RCC 7860 (cell line): ENCODE measurements at places on chromosomes 5 and 9.
A peak's percentile ranks its signal among the peaks of the same experiment; 100 is the strongest.

DNA sequence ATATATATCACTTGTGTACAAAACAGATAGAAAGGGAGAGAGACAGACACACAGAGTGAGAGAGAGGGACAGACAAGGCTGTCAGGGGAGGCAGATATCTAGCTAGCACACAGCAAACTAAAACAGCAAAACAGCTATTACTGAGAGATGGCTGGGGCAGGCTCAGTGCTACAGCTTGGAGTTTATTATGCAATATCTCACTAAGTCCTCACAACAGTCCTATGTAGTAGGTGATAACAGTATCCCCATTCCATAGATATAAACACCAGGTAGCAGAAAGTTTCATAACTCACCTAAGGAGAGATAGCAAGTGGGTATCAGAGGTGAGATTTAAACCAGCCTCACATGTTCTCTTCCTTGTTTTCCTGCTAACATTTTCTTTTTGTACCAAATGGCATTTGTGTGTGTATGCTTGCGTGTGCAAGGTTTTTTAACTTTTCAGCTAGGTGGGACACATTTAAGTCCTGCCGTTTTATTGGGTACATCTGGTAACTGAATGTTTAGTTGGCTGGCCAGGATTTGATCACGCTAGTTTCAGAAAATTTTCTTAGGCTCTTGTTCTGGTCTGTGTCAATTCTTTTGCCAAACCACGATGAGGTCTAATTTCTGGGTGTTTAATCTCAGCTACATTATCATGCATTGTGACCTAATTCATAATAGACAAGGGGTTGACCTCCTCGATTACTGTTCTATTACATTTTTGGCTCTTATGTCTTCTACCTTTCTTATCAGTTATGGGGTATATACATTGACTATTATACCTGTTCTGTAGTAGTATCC, 105.1 kb downstream of the LMNB1 start:
- DNase-seq = no peak

GRCh38 chr5:134079748-134080581, 34.5 kb upstream of the TCF7 start:
- DNase-seq = no peak

DNA sequence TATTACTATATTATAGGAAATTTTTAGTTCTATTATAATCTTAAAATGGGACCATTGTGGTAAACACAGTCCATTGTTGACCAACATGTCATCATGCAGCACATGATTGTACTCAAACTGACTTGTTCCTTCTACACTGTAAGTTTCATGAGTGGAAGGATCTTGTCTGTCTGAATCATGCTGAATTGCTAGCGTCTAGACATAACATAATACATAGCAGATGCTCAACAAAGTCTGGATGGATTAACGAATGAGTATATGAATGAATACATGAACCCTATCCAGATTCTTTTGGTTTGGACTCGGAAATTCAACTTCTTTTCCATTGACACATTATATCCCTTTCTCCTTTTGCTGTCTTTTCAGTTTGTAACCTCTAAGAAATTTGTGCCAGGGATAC, 429.2 kb upstream of the SGCD start:
- DNase-seq = no peak

DNA sequence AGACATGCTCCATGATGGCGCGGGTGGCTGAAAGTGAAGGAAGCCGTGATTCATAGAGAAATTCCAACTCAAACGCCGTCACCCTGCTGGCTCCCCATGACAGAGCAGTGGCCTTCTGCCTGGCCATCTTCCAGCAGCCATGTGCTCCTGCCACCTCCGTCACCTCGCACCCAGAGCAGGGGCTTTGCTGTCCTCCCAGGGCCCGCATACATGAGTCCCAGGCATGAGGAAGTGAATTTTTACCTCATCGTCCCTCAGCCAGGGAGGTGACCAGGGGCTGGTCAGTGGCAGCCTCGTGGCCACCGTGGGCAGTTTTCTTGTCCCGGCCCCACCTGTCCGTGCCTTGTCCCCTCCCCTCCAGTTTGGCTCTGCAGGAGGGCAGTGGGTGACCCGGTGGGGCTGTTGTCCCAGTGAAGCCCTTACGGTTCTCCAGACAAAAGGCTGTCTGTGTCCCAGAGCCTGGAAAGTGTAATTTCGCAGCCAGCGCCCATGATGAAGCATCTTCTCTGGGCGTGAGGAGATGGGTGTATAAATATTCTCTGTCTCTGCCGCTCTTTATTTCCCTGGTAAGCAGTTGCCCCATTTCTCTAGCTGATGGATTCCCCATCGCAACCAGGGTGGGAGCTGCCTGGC, 124.0 kb upstream of the LMX1B start:
- no peak for DNase-seq

- DNase-seq = no peak
These were observed 15.5 kb upstream of the SMIM23 start for GRCh38 chr5:171770153-171770552.

DNA sequence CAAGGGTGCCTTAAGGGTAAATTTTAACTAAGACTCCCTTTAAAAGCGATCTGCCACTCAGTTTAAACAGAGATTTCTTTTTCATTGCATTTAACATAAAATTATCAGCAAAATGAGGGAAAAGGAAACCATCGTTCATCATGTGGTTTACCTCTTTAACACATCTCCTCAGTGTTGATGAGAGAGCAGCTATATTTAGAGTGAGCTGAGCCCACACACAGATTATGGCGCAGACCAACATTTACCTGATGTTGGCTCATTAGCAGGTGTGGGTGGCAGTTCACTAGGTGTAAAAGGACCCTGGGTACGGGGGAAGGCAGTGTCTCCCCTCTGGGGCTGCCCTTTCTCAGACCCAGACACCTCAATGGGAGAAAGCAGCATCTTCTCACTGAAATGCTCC, 149.8 kb downstream of the ENTREP1 start:
- no peak for DNase-seq

GRCh38 chr9:81861644-81862043, 66.6 kb upstream of the SPATA31D4 start:
- peak; percentile 79 for DNase-seq

GRCh38 chr9:21802418-21803000, at the start of gene MTAP:
Gene MTAP, plus strand, starts transcription at chr9:21802636. Its CDS starts 113 bp downstream, at chr9:21802749.
- DNase-seq = peak; percentile 77

DNA sequence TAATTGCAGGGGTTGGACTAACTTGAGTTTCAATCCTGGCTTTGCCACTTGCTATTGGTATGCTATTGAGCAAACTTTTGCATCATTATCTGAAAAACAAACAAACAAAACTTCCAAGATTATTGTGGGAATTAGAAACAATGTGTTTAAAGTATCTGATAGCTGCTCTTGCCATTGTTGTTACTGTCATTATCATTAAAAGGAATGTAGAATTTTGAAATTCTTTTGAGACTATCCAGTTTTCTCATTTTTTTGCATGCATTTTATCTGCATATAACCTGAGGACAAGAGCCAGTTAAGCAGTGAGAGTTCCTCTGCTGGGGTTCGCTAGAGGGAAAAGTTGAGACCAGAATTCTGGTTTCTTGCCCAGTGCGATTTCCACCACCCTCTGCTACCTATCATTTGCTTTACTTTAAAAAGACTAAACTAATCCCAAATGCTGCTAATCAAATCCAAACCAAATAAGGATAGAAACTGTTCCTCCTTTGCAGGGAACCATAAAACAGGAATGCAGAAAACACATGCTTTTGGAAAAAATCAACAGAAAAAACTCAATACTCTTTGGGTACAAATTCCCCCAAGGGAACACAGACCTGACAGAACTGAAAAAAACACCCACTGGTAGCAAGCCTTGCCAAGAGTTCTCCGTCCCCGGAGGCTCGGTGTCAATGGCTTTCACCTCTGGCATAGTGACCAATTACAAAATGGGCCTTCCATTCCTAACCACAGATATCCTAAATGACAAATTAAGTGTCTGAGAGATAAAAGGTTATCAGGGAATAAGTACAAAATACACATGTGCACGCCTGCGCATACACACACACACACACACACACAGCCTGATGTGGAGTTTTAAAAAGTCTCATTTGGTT, 373.7 kb downstream of the ARL15 start:
- no peak for DNase-seq

DNA sequence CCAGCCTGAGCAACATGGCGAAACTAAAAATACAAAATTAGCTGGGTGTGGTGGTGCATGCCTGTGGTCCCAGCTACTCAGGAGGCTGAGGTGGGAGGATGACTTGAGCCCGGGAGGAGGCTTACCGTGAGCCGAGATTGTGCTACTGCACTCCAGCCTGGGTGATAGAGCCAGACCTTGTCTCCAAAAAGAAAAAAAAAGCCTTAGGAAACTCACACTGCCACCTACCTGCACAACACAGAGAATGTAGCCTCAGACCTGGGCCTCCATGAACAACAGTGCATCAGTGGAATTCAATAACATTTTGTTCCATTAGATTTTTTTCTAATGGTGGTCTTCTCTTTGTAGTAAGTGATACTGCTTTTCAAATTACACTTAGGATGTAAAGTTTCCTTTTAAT, 63.8 kb upstream of the RARS1 start:
- DNase-seq = peak; percentile 30

- DNase-seq = no peak
These were observed 948.6 kb upstream of the EDIL3 start for GRCh38 chr5:85333276-85333675.

DNA sequence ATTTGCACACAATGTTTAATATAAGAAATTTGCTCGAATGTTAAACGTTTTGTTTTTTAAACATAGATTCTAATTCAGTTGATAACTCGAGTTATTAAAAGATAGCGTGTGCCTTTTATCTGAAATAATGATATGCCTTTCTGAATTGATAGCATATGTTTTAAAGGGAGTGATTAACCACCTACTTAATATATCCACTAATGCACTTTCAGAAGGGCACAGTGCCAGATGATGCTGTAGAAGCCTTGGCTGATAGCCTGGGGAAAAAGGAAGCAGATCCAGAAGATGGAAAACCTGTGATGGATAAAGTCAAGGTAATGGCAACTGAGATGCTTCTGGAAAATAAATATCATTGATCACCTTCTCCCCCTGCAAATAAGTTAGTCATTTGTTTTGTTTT, 53.9 kb downstream of the ERAP1 start:
- DNase-seq = no peak

DNA sequence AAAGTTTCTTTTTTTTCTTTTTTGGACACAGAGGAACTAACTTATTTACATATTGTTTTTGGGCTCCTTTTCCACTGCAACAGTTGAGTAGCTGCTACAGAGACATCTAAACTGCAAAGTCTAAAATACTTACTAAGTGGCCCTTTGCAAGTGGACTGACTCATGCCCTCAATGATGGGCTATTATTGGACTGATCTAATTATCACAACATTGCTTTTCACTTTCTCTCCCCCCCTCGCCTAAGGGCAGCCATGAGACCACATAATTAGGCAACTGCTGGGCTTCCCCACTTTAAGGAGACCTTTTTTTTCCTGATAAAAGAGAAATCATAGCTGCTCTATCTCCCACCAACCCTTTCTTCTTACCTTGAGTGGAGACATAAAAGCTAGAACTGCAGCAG, 47.0 kb downstream of the PLK2 start:
- DNase-seq = no peak

- DNase-seq = no peak
These were observed 33.1 kb downstream of the CRB2 start for GRCh38 chr9:123389070-123389469.

DNA sequence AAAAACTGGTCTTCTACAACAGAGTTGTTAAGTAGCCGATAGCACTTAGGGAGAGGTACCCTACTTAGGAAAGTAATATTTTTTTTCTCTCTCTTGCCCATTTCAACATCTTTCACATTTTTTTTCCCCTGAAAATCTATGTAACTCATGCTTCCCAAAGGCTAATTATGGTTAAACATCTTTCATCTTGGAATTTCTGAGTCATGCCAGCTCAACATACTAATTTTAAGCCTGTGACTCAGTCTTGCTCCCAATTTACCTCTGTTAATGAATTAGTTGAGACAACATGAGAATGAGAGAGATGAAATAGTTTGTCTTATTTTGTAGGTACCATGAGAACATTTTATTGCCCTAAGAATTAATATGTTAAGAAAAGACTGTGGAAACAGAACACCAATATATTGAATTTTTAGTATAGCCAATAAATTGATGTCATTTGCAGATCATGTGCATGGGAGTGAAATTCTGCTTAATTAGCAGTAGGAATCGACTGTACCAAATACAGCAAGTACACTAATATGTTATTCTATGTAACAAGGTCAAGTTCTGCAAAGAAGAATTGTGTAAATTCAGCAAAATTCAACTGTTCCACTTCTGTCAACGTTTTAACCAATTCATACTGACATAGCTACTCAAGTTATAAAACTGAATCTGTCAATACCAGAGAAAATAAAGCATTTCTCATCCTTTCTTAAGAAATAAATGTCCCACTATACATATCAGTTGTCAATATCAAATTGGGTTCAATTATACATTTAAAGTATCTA, 550.0 kb downstream of the PTPRD start:
- DNase-seq = no peak

GRCh38 chr5:140546851-140547507, 483 bp upstream of the EIF4EBP3 start:
- DNase-seq = no peak
